ENCODE measurements at places on chromosomes 4 and X. TPM values are rescaled to one million over a fixed set of nuclear protein-coding genes. Genes with fewer than 3 reads are reported as not detected.
A peak's percentile ranks its signal among the peaks of the same experiment; 100 is the strongest.

GRCh38 chr4:55609393-55609866 is 17.4 kb upstream of the PDCL2 start:
- H3K27me3 ChIP-seq: no peaks in the 10 kb centered on the region
- DNase-seq: no peak

The F8A2 gene
- total RNA-seq: not detected

- H3K36me3 ChIP-seq: no peaks in the 10 kb centered on the region
- H3K4me3 ChIP-seq: no peak overlapping the region
- no peak overlapping the region for H3K27ac ChIP-seq
- no peaks in the 10 kb centered on the region for H3K4me1 ChIP-seq
- H3K27me3 ChIP-seq: no peaks in the 10 kb centered on the region
Observed at GRCh38 chr4:154559494-154560418, 3.1 kb upstream of the FGB start.

DNA sequence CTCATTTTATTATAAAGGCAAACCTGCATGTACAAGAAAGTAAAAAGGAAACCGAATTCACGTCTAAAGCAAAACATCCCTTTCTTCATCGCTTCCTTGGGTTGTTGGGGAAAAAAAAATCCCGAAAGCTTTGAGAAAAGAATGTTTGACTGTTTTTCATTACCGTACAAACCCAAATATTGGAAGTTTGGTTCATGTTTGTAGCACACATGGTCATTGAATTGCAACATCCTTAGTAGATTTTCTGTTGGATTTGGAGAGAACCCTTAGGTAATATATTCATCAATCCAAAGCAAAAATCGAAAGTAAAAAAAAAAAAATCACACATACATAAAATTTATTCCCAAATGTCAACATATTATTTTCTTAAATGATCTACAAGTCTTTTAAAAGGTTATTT is 420.3 kb downstream of the MAPK10 start:
- H3K27ac ChIP-seq: no peak overlapping the region
- no peaks in the 10 kb centered on the region for H3K27me3 ChIP-seq
- no peaks in the 10 kb centered on the region for H3K36me3 ChIP-seq
- H3K4me3 ChIP-seq: no peak overlapping the region
- no peak for DNase-seq
- H3K4me1 ChIP-seq: peaks cover 17% of the 10 kb centered on the region

DNA sequence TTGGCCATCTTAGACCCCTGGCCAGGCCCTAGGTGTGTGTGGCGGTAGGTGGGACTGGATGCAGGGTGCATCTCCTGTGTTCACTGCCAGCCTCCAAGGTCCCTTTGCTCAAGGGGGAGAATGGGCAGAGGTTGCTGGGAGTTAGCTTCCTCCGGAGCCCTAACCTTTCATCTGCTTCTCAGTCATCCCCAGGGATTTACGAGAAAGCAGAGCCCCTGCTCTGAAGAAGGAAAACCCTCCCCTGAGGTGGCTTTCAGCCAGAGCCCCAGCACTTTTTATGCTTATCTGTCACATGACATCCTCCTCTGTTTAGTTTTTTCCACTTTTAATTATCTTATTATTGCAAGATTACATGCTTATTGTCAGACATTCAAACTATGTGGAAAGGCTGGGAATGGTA is 44.9 kb upstream of the DDX3X start:
- H3K36me3 ChIP-seq: no peaks in the 10 kb centered on the region
- H3K4me3 ChIP-seq: no peak overlapping the region
- H3K4me1 ChIP-seq: no peaks in the 10 kb centered on the region
- no peak for DNase-seq

The TMEM31 gene
- total RNA-seq: not detected

The GLOD5 gene
- total RNA-seq: 3.3 TPM

DNA sequence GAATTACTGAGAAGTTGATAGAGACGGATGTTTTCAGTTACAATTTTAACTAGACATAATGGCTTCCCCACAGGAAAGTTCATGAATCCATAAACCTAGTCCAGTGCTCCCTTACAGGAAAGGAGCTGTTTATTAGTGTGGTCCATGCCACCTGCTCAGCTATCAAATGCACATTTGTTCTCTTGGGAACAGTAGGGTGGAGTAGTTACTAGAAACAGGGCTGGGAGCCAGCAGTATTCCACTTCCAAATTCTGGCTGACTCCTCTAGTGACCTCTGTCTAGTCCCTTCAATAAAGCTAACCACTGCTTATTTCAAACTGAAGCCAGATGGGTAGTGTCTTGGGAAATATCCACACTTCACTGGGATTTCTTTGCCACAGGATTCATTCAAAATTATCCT is 88.4 kb upstream of the TLL1 start:
- H3K27ac ChIP-seq: no peak overlapping the region
- no peaks in the 10 kb centered on the region for H3K4me1 ChIP-seq
- no peak overlapping the region for H3K4me3 ChIP-seq
- no peak for DNase-seq
- H3K36me3 ChIP-seq: no peaks in the 10 kb centered on the region

DNA sequence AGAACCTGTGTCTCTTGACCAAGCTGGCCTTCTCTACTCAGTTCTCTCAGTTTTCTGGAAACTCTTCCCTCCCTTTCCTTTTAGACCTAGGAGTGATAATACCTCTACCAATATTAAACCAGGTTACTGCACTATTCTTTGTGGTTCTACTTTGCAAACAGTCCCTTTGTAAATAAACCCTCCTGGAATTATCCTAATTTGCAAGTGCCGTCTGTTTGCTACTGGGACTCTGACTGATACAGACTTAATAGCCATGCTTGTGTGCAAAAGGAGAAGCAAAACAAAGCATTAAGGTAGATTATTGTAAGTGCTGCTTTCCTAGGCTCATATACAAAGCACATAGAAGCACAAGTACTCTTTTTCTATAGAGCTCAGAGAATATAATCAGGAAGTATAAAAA is 507.0 kb downstream of the INPP4B start:
- no peaks in the 10 kb centered on the region for H3K27me3 ChIP-seq
- no peaks in the 10 kb centered on the region for H3K36me3 ChIP-seq
- H3K4me3 ChIP-seq: no peak overlapping the region
- H3K4me1 ChIP-seq: no peaks in the 10 kb centered on the region
- no peak overlapping the region for H3K27ac ChIP-seq
- DNase-seq: no peak

DNA sequence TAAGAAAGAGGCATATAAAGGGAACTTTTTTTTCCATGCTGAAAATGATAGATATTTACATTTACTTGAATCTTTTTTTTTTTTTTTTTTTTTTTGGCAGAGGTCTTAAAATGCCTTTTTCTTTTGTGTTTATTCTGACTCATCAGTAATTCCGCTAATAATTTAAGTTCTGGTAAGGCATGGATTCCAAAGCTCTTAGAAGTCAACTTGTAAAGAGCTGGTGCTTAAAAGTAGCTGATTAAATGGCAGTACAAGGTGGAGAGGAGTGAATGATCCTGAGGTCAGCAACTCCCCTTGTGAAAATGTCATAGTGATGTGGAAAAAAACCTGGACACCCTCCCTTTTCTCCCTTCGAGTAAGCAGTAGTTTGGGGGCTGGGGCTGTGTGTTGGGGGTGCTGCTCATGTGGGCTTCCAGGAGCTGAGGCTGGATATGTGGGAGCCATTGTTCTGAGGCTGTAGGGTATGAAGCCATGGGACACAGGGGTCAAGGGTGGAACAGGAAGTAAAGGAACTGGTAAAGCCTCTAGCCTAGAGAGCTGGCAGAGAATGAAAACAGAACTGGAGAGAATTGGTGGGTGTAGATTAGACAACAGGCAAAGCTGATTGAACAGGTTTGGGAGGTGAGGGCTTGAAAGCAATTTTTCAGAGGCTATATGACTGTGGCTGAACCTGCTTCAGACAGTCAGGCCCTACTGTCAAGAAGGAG is 41.0 kb upstream of the PITX2 start:
- no peak overlapping the region for H3K27ac ChIP-seq
- no peaks in the 10 kb centered on the region for H3K4me1 ChIP-seq
- DNase-seq: no peak
- no peak overlapping the region for H3K4me3 ChIP-seq
- no peaks in the 10 kb centered on the region for H3K27me3 ChIP-seq

The NCAPG gene
- 0.92 TPM for total RNA-seq

GRCh38 chr4:38917481-38918025 is 49.9 kb downstream of the FAM114A1 start:
- DNase-seq: no peak
- no peaks in the 10 kb centered on the region for H3K4me1 ChIP-seq
- H3K36me3 ChIP-seq: peaks cover 24% of the 10 kb centered on the region
- no peaks in the 10 kb centered on the region for H3K27me3 ChIP-seq
- H3K27ac ChIP-seq: no peak overlapping the region

DNA sequence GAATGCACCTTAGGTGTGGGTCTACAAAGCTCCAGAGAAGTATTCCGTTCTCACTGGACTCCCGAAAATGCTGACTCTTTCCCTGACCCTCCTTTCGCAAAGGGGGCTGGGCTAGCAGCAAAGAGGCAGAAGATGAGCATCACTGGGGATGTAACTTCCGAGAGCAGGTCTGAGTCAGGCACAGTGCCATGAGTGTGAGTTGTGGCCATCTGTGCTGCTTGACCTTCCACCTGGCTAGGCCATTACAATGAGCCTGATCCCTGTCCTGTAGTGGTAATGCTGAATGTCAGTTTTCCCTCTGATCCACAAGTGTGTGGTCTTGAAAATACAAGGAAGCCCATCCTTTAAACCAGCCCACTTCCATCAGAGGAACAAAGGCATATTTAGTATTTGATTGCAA is 479.4 kb downstream of the AFF2 start:
- H3K36me3 ChIP-seq: no peaks in the 10 kb centered on the region
- no peak overlapping the region for H3K27ac ChIP-seq
- no peaks in the 10 kb centered on the region for H3K27me3 ChIP-seq

DNA sequence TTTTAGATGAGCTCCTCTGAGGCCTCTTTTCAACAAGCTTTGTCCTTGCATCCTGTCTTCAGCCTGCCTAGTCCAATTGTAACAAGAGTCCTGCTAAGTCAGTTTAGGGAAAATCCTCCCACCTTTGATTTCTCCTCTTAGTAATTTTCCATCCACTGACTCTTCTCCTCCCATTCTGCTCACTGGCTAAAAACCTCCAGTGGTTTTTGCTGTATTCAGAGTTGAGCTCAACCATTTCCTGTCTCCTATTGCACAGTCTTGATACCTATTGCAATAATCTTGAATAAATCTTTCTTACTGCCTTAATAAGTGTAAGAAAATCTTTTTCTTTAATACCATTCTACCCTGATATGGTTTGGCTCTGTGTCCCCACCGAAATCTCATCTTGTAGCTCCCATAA is 117.8 kb upstream of the ENPP6 start:
- no peak overlapping the region for H3K27ac ChIP-seq
- no peaks in the 10 kb centered on the region for H3K36me3 ChIP-seq
- DNase-seq: no peak
- H3K27me3 ChIP-seq: no peaks in the 10 kb centered on the region
- peaks cover 24% of the 10 kb centered on the region for H3K4me1 ChIP-seq

The RBMXL3 gene
- total RNA-seq: not detected

The SATL1 gene
- not detected for total RNA-seq

- no peaks in the 10 kb centered on the region for H3K27me3 ChIP-seq
- H3K36me3 ChIP-seq: no peaks in the 10 kb centered on the region
- peak overlapping the region; percentile 62 for H3K27ac ChIP-seq
- DNase-seq: peak; percentile 69
Observed at GRCh38 chrX:40172401-40173142, 74.8 kb upstream of the BCOR start.

The IL1RAPL2 gene
- total RNA-seq: not detected

DNA sequence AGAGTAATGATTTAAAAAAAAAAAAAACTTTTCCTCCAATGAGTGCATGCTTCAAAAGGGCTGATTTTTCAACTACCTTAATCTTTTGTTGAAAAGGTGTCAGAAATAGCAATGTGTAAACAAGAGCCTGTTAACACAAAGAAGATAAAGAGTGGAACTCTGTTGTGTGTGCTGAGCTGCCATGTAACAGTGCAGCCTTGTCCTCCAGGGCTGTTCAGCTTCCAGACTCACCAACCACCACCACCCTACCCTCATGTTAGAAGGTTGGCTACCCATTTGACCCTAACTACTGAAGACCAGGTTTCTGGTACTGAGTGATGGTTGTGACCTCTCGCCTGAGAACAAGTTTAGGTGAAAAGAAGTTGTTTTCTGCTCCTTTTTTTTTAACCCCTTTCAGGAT is 222.8 kb upstream of the TEX13C start:
- DNase-seq: no peak
- no peaks in the 10 kb centered on the region for H3K36me3 ChIP-seq
- H3K27me3 ChIP-seq: no peaks in the 10 kb centered on the region

DNA sequence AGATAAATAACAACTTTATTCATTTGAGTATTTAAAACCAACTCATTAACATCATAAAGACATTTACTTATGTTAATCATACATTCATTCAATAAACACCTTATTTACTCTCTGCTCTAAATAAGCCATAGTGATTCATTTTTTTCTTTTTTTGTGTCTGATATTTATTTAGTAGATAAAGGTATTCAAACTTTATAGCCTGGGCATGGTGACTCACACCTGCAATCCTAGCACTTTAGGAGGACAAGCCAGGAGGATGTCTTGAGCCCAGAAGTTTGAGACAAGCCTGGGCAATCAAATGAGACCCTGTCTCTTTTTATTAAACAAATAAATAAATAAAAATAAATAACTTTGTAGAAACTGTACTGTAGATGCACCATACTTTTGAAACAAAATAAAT is 771.3 kb upstream of the PCDH7 start:
- no peaks in the 10 kb centered on the region for H3K4me1 ChIP-seq
- no peak overlapping the region for H3K4me3 ChIP-seq
- no peak overlapping the region for H3K27ac ChIP-seq
- H3K36me3 ChIP-seq: no peaks in the 10 kb centered on the region

The MAOB gene
- 1.2 TPM for total RNA-seq

- H3K4me1 ChIP-seq: no peaks in the 10 kb centered on the region
- no peaks in the 10 kb centered on the region for H3K27me3 ChIP-seq
- no peak overlapping the region for H3K4me3 ChIP-seq
- H3K36me3 ChIP-seq: no peaks in the 10 kb centered on the region
Observed at GRCh38 chrX:133600536-133600935, 185.2 kb upstream of the GPC4 start.

GRCh38 chr4:72896515-72896914 is 173.0 kb downstream of the COX18 start:
- peaks cover 9% of the 10 kb centered on the region for H3K4me1 ChIP-seq
- no peak overlapping the region for H3K27ac ChIP-seq
- no peak for DNase-seq
- H3K27me3 ChIP-seq: no peaks in the 10 kb centered on the region
- H3K36me3 ChIP-seq: no peaks in the 10 kb centered on the region

Data from thyroid gland (tissue), 4 donors.